ENCODE measurements at places on chromosomes 1 and 21. TPM values are rescaled to one million over a fixed set of nuclear protein-coding genes. Genes with fewer than 3 reads are reported as not detected.

Gene VANGL2
- total RNA-seq, result 3.4 TPM

DNA sequence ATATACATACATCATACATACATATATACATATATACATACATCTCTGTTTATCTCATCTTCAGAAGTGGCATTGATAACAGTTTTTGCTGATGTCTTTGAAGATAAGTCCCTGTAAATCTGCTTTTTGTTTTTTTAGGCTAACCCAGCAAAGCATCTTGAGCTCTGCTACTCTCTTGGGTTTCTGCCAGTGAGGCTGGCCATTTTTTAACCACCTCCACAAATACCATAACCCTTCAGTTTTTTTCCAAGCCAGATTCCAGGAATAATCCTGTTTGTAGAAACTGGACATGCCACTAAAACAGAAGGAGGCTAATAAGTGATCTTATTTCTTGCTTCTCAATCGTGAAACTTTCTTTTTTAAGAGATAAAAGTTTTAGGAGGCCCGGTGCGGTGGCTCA lies 21.6 kb downstream of the SDHC start:
- no peak for DNase-seq

DNA sequence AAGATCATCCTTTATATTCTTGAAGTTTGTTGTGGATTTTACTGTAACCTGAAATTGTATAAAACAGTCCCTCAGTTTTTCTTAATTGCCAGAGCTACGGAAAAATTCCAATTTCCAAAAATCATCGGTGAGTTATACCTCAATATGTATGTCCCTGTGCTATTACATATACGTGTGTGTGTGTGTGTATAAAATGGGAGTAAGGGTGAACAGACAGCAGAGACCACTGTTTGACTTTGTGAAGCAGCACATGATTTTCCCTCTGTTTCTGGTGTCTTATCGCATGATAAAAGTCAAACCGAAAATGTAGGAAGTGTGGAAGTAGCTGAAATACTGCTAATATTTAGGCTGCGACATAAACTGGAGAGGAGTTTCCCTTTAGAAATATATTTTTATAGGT lies 1.2 kb downstream of the OR2T1 start:
- DNase-seq, result no peak

Gene PGLYRP3
- not detected for total RNA-seq

Gene USH2A
- not detected for total RNA-seq
